Fibroblast of skin of abdomen (primary cell): ENCODE measurements at places on chromosomes 7 and 10.

- peak; percentile 55 for DNase-seq
Measured at GRCh38 chr10:118447478-118448270, 105.5 kb upstream of the FAM204A start.

DNA sequence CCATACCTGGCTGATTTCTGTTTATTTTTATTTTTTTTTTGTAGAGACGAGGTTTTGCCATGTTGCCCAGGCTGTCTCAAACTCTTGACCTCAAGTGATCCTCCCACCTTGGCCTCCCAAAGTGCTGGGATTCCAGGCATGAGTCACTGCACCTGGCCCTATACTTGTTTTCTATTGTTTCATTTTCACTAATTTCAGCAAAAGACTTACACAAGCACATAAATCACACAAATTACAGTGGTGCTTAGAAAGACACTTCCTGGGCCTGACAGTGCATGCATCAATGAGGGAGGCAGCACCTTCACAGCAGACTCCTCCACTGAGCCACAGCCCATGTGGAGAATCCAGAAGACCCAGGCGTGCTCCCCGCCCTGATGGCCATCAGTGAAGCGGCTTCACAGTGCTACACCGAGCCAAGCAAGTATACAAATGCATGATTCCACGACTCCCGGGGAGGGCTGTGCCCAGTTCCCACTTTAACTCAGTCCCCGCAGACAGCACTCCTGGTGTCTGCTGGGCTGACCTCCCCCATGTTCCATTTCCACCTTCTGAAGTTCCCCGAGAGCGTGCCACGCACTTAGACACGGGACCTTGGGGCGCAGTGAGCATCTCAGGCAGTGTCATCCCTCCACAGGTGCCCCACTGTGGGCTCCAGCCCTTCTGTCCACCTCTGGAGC lies 20.6 kb downstream of the PITRM1 start:
- DNase-seq: no peak

DNA sequence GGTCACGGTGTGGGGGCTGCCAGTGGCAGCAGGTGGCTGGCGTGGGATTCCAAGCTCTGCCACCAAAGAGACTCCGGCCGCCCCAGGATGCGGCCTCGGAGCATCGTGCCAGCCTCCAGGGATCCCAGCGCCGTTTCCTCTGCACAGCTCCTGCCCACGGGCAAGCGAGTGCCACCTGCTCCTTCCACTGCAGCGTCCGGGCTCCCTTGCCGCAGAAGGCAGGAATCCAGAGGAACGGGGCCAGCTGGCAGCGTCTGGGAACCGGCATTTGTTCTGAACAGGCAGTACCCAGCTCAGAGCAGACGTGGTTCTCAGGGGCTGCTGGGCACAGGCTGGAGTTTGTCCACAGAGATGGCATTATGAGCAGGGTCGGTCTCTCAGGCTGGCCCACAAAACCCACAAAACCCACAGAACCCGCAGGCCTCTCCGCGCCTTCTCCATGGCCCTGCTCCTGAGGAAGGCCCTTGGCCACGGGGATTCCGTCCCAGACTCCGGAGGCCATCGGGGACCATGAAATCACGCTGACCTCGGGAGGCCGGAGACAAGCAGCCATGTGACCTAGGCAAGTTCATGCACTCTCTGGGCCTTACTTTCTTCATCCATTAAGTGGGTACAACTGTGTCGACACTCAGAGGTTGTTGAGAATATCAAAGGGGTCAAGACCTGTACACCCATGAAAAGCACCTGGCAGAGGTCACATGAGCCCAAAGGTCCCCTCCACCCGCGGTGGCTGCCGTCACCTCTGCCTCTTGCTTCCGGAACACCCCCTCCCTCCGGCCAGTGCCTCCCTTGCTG lies 72.1 kb upstream of the TNRC18 start:
- no peak for DNase-seq

GRCh38 chr10:36114141-36114540 lies 472.0 kb upstream of the FZD8 start:
- DNase-seq: peak; percentile 22

- DNase-seq: no peak
Measured at GRCh38 chr10:62632071-62632809, 172.3 kb upstream of the ADO start.

DNA sequence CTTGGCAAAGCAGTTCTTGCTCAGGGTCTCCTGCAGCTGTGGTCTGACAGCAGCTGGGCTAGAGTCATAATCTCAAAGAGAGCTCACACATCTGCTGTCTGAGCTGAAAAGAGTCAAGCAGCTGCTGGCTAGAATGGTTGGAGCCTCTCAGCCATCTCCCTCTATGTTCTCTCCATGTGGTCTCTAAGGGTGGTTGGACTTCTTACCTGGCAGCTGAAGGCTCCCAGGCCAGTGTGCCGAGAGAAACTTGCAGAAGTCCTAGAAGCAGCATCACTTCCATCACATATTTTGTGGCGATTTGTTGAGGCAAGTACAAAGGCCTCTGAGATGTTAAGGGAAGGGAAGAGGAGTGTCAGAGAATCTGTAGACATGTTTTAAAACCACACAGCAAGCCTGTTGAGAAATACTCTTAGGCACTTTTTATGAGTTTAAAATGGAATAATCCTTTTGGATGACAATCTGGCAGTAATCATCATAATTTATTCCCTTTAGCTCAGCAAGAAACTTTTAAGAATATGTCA lies 93.2 kb downstream of the REEP3 start:
- peak; percentile 75 for DNase-seq

DNA sequence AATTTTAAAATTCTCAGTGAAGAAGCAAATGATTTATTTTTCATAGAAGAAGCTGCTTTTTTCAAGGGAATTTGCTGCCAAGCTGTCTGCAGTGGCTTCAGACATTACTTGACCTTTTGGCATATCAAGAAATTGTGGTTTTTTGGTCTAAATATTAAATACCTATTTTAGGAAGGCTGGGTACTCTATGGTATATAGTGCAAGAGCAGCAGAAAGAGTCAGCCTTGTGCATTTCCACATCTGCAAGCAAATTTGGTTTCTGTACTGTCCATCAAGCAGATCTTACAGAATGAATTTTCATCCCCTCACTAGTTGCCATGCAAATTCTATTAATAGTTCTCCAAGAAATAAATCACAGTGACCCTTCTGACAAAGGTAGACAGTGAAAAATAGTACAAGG lies 222.0 kb downstream of the BICC1 start:
- no peak for DNase-seq

- DNase-seq: no peak
Measured at GRCh38 chr7:12221414-12221813, 10.3 kb downstream of the TMEM106B start.

GRCh38 chr7:157096286-157097055 lies 42.3 kb upstream of the UBE3C start:
- DNase-seq: no peak

DNA sequence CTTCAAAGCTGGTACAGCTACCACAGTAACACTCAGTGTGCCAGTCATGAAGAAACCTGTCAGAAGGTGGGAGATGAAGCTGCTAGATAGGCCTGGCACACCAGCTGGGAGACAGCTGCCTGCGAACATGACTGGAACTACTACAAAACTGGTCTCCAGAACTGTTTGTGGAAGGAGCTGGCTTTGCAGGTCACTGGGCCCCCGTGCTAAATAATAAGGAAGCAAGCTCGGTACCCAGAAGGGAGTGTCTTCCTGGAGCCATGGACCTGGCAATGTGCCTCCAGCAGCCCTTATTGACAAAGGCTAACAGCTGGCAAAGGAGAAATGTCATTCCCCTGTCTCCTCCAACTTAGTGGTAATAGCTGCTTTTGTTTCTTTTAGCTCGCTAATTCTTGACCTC lies 1217.6 kb upstream of the LRRN3 start:
- no peak for DNase-seq

DNA sequence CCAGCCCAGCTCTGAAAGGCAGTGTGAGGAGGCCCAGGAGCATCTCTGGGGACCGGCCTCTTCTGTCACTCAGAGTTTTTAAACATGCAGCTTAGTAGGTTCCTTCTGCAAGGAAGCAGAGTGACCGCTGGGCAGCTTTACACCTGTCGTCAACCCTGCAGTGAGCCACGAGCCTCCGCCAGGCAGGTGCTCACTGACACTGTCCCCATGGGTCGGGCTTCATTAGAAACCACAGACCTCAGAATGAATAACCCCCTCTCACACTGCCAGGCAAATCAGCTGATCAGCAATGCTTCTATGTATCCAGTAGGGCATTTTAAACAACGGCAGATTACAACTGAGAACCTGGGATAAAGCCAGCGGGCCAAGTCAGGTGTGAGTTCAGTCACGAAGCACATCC lies 106.1 kb downstream of the MAD1L1 start:
- DNase-seq: no peak

DNA sequence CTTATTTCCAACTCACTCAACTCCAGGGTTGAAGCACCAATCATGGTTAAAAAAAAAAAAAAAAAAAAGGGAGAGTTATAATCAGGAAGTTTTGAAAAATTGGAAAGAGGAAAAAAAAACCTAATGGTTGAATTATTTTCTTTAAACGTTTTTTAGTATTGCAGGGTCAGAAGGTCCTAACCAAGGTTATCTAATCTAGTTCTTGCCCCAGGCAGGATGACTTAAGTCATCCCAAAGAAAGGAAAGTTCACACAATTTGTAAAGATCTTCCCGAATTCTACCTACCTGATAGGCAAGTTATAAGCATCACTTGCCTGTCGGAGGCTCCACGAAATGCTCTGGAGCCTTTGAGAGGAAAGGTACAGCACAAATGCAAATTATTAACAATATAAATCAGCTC lies 208.1 kb upstream of the PLXNA4 start:
- DNase-seq: no peak

- DNase-seq: no peak
Measured at GRCh38 chr10:74104996-74105395, 45.6 kb downstream of the AP3M1 start.

DNA sequence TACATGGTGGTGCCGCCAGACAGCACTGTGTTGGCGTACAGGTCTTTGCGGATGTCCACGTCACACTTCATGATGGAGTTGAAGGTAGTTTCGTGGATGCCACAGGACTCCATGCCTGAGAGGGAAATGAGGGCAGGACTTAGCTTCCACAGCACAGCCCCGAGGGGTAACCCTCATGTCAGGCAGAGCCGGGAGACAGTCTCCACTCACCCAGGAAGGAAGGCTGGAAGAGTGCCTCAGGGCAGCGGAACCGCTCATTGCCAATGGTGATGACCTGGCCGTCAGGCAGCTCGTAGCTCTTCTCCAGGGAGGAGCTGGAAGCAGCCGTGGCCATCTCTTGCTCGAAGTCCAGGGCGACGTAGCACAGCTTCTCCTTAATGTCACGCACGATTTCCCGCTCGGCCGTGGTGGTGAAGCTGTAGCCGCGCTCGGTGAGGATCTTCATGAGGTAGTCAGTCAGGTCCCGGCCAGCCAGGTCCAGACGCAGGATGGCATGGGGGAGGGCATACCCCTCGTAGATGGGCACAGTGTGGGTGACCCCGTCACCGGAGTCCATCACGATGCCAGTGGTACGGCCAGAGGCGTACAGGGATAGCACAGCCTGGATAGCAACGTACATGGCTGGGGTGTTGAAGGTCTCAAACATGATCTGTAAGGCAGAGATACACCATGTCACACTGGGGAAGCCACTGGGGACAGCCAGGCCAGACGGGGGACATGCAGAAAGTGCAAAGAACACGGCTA lies 104.6 kb upstream of the TNRC18 start:
- peak; percentile 53 for DNase-seq

DNA sequence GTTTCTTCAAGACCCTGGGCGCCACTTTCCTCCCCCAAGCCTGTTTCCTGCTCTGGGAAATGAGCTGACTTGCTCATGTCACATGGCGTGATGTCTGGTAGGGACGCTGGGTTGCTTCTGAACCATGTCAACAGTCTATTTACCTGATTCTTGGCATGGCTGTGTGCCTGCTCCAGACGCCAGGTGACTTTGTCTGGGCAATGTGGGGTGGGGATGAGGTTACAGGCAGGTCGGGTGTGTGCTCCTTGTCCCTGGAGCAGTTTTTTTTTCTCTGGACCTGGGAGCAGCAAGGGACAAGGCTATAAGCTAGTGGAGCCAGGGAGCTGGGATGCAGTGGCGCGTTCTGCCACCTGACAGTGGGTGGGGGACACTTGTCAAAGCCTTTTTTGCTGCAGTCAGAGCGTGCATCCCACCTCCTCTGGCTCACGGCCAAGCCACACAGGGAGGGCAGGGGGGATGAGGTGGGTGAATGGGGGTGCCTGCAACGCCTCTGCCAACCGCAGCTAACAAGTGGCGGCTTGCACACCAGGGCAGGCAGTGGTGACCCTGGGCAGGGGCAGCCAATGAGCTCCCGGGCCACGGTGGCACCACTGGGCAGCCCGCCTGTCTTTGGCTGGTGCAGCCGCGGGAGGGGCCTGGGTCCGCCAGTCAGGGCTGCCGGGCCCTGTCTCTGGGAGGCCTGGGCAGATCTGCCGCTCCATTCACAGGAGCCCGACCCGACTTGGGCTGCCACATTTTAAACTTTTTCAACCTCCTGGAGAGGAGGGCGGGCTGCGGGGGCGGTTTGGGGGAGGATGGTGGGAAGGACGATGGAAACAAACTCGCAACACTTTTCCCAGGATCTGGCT lies 22.9 kb downstream of the DNAJB12 start:
- DNase-seq: peak; percentile 73

DNA sequence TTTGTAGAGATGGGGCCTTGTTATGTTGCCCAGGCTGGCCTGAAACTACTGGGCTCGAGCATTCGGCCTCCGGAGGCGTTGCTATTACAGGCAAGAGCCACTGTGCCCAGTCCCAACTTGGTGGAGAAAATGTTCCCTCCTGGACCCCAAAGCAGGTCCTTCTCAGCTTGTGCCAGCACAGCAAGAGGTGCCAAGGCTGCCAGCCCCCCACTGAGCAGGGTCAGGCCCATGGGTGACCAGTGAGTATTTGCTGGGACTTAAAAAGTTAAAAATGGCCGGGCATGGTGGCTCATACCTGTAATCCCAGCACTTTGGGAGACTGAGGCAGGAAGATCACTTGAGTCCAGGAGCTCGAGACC lies 4.6 kb downstream of the MAFK start:
- DNase-seq: no peak

DNA sequence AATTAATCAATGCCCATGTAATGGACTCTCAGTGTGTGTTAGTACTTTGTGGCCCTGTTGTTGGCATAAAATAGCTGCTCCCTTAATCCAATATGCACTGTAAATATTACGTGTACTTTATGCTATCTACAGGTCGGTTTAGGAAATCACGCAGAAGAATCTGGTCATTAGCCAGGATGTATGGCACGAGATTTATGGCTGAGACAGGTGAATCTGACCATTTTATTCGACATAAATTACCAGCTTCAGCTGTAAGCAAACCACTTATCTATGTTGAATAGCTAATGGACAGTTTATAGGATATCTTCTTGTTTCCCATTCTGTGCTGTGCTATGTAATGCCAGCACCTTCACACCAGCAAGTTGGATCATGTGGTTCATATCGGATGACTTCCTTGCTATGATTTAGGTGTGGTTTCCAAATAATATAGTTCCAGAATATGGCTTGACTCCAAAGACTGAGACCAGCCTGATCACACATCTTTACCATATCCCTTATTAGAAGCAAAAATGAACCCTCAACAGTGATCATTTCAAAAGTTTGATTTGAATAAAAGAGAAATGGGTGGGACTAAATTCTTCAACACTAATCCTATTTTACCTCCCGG lies 301.4 kb downstream of the AHR start:
- DNase-seq: peak; percentile 10

GRCh38 chr7:150716368-150716767 lies at the start of gene GIMAP1:
Gene GIMAP1 (plus strand): TSS chr7:150716613. CDS start chr7:150719048, 2,435 bp downstream.
- DNase-seq: no peak

- DNase-seq: no peak
Measured at GRCh38 chr7:9200626-9201025, 767.2 kb downstream of the NXPH1 start.
